ENCODE measurements at places on chromosomes 6 and 20.

GRCh38 chr6:6556161-6556737 is 32.3 kb upstream of the LY86 start:
- DNase-seq = no peak

GRCh38 chr6:80126657-80127345 is 20.3 kb downstream of the BCKDHB start:
- DNase-seq = no peak

DNA sequence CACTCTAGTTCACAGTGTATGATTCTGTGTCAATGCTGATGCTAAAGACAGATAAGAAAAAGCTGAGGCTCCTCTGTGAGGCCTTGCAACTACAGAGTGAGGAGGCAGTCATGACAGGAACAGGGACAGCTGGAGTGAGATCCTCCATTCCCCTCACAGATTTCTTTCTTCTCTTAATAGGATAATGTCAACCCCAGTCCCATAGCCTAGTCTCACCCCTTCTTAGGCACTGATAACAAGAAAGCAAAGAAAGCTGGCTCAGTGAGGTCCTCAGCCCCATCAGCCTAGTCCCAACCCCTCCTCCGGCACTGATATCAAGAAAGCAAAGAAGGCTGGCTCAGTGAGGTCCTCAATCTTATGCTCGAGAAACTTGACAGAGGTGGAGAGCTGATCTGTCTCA is 2.1 kb upstream of the PTCHD4 start:
- no peak for DNase-seq

DNA sequence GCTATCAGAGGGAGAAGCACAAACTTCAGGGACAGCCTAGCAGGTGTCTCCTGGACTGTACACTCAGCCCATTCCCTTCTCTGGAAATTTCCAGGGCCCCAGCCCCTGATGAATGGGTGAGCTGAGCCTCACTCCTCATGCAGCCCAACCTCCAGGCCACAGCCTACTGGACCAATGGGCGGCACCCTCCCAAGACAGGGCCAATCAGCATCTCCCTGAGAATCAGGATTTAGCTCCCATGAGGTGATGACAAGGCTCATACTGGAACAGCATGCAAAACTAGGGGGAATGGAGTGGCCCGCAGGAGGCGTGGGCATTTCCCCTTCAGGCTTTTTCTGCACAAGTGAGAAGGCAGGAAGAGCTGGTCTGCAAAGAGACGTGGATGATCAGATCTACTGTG is 29.0 kb downstream of the NFATC2 start:
- no peak for DNase-seq

DNA sequence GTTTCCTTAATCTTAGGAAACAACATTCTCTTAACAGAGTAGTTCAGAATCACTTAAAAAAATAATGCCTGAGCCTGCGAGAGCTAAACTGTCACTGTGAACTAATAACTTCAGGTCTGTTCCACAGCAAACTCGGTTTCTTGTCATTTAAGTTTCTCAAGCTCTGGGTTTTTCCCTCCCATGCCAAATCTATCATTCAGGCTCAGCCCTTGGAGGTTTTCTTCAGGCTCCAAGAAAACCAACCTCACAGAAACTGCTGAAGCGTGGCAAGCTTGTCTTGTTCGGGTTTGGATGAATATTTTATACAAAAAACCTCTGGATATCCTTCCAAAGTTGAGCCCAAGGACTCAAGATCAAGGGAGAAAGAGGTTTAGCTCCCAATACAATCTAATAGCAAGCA is 99.7 kb upstream of the SNX9 start:
- no peak for DNase-seq

DNA sequence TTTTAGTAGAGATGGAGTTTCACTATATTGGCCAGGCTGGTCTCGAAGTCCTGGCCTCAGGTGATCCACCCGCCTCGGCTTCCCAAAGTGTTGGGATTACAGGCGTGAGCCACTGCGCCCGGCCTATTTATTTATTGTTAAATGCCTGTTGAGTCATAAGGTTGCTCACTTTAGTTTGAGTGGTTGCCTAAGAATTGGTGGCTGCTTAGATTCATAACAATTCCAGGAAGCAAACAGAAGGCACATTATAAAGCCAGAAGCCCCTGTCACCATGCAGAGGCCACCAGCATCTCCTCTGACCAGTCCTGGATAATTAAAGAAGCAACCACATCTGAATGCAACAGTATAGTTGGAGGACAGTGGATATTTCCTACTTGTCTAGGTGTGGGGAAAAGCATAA is 24.0 kb upstream of the ARMH2 start:
- no peak for DNase-seq

- DNase-seq = no peak
Measured at GRCh38 chr6:21694168-21694567, 100.6 kb downstream of the SOX4 start.

GRCh38 chr6:28490205-28490890 is 25.2 kb downstream of the GPX6 start:
- no peak for DNase-seq

- DNase-seq = no peak
Measured at GRCh38 chr6:10138917-10139316, 276.0 kb downstream of the TFAP2A start.

GRCh38 chr6:40671694-40672050 is 84.5 kb upstream of the LRFN2 start:
- DNase-seq = no peak

- no peak for DNase-seq
Measured at GRCh38 chr20:34710861-34711574, 6.9 kb downstream of the TP53INP2 start.

- DNase-seq = no peak
Measured at GRCh38 chr20:51221791-51222408, 199.0 kb upstream of the KCNG1 start.

- no peak for DNase-seq
Measured at GRCh38 chr6:15380351-15380750, 134.5 kb downstream of the JARID2 start.

- DNase-seq = no peak
Measured at GRCh38 chr20:46639587-46639986, 11.7 kb downstream of the SLC13A3 start.

GRCh38 chr6:7106215-7106751 is 1.5 kb upstream of the RREB1 start:
- no peak for DNase-seq

DNA sequence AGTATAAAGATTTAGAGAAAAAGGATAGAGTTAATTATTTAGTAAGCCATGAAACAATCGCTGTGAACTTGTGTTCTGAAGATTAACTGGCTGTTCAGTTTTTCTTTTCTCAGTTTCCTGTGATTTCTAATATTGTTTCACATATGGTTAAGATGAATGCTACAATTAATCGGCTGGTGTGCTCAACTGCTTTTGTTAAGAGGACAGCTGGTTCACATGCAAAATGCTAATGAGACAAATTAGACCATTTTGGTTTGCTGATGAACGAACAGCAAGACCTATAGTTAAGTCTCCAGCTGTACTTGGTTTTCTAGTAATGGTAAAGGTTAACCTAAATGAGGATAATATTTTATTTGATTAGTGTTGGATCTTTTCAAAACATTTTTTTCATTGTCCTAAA is 10.8 kb upstream of the NHSL1 start:
- no peak for DNase-seq

DNA sequence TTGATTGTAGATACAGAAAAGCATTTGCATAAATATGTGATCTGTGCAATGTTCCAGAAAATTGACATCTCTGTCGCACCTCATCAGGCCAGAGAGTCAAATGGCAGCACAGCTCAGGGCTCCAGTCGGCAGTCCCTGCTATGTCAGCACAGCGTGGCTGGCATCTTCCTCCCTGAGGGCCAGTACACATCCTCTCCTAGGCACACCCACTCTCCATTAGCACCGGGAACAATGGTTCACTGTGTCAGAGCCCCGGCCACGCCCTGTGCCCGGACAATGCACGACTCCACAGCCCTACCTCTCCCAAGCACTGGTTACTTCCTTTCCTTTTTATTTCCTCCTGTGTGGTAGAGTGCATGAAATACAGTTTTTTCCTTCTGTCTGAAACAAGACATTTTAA is 114.9 kb downstream of the FOXC1 start:
- DNase-seq = no peak

GRCh38 chr20:23255716-23256385 is 94.7 kb upstream of the NXT1 start:
- DNase-seq = no peak

DNA sequence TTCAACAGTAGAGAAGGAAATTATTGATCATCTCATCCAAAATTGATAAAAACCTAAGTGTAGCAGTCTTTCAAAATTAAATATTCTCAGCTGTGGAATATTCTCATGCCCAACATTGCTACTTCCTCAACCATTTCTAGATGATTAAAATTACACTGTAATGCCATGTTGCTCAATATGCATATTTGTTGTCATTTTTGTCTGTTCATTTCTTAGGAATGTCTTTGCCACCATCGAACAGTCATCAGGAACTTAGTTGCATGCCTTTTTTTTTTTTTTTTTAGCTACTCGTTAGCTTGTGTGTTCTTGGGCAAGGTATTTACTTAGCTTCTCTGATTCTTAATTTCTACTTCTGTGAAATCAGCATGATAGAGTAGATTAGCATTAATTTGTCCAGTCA is 188.6 kb downstream of the DTNBP1 start:
- DNase-seq = no peak

DNA sequence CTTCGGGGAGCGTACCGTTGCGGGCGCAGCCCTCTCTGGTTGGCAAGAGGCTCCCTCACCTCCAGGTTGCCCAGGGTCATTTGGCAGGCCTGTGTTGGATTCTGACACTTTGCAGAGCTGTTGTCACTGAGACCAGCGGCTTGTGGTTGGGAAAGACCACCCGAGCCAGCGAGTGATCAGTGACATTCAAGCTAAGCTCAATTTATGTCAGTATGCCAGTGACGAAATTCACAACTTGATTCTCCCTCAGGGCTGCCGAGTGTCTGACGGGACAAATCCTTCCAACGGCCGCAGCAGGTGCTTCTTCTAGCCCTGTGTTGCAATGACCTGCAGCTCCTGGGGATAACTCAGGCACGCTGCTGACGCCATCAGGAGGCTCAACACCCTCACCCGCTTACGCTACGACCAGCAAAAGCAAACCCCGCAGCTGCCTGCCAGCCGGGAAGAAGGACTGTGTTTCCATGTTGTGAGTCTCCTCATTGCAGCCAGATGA is 16.9 kb upstream of the SLC22A2 start:
- no peak for DNase-seq

GRCh38 chr20:10602221-10602871 is 71.5 kb downstream of the JAG1 start:
- no peak for DNase-seq

DNA sequence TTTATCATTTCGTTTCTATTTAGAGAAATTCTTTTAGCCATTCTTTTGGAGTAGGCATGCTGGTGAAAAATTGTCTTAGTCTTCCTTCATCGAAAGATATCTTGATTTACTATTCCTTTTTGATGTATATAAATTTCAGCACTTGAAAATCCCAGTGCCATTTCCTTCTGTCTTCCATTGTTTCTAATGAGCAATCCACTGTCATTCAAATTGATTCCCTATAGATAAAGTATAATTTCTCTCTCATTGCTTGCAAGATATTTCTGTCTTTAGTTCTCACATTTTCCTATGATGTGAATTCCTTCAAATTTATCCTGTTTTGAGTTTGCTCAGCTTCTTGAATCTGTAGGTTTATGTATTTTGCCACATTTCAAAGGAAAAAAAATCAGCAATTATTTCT is 251.1 kb upstream of the CHD6 start:
- no peak for DNase-seq

DNA sequence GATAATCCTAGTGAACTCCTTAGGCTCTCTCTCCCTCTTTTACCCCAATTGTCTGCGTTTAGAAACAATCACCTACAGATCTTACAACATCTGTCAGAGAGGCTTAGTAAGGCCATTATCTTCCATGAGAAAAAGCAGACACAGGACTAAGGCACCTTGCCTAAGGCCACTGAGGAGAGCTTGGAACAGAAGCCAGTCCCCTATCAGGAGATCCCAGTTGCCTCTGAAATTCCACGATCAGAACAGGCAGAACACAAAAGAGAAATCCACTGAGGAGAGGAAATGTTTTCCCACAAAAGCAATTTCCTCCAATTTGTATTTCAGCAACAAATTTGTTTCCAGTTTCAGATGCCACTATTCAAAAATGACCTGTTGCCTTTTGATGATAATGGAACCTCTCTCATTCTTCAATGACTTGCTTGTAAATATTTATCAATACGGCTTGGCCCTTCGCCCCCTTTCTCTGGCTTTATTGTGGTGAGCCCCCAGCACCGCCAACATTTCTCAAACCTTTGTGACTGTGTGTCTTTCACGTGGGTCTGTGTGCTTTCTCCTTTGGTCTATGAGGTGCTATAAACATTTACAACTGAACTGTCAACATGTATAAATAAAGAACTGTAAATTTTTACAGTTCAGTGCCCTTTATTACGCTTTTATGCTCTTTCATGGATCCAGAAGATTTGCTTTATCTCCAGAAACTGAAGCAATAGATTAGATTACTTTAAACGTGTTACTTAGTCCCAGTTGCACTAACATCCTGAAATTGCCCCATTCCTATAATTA is 187.8 kb upstream of the PHACTR1 start:
- no peak for DNase-seq

GRCh38 chr6:125791820-125792165 is 1.0 kb downstream of the NCOA7 start:
- DNase-seq = no peak

DNA sequence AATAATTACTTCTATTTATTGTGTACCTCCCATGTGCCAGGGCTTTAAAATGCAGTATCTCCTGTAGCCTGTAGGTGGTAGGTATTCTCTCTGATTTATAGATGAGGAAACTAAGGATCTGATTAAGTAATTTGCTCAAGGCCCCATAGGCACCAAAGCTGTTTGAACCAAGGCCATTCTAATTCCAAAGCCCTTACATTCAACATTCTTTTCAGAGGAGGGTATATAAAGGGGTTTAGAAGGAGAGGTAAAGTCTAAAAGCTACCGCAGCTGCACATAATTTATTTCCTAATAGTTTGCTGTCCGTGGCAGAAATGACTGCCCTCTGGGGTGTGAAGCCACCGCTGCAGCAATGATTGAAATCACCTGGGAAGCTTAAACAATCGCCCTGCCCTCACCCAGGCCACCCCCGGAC is 95.0 kb upstream of the FAM8A1 start:
- DNase-seq = no peak

GRCh38 chr6:155519176-155519738 is 63.6 kb upstream of the NOX3 start:
- DNase-seq = no peak

- no peak for DNase-seq
Measured at GRCh38 chr6:169997930-169998218, 246.5 kb downstream of the ERMARD start.

GRCh38 chr20:8874437-8874836 is 194.4 kb upstream of the PLCB4 start:
- DNase-seq = no peak

GRCh38 chr6:1574890-1575209 is 34.9 kb upstream of the FOXC1 start:
- no peak for DNase-seq
